ENCODE measurements at places on chromosomes 7 and 10.

DNA sequence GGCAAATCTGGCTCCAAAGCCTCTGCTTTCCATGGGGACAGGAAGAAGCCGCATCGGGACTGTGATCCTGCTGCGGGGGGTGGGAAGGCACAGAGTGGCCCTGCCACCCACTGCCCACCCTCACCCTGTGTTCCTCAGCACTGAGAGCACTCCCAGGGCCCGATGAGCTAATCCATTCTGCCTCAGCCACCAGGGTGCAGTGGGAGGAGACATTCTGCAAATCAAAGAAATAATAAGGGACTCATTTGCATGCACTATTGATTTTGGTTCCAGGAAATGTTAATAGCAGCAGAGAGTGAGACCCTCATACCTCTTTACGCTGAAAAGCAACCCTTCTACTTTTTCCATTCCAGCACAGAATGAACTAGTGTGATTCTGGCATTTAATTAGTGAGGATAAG lies 572.8 kb downstream of the INHBA start:
- DNase-seq = no peak

- DNase-seq = no peak
Observed at GRCh38 chr7:83410989-83411591, 237.8 kb downstream of the SEMA3E start.

- DNase-seq = no peak
Observed at GRCh38 chr7:27739301-27739908, 557 bp upstream of the TAX1BP1 start.

- DNase-seq = no peak
Observed at GRCh38 chr10:126910798-126911197, 5.6 kb downstream of the DOCK1 start.

GRCh38 chr10:54194806-54195205 lies 606.2 kb downstream of the PCDH15 start:
- no peak for DNase-seq
